ENCODE measurements at places on chromosomes 4 and X.

GRCh38 chr4:187333151-187333550 lies 609.5 kb upstream of the FAT1 start:
- no peak for DNase-seq

GRCh38 chr4:22287631-22288030 lies 228.2 kb downstream of the ADGRA3 start:
- no peak for DNase-seq

DNA sequence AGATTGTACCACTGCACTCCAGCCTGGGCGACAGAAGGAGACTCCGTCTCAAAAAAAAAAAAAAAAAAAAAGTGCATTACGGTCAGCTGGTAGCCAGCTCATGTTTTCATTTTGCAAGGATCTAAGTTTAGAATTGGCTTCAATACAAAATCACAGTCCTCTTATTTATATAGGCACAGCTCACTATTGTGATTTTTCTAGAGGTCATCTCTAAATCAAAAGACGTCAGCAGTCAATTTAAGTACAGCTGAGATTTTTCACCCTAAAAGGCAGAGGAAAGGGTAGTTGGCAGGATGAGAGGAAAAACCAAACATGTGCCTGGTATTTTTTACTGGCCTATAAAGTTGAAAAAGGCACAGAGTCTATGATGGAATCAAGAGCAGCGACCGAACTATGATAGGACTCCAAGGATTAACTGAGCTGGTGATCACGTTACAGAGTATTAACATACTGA lies 30.8 kb downstream of the ASB5 start:
- no peak for DNase-seq

DNA sequence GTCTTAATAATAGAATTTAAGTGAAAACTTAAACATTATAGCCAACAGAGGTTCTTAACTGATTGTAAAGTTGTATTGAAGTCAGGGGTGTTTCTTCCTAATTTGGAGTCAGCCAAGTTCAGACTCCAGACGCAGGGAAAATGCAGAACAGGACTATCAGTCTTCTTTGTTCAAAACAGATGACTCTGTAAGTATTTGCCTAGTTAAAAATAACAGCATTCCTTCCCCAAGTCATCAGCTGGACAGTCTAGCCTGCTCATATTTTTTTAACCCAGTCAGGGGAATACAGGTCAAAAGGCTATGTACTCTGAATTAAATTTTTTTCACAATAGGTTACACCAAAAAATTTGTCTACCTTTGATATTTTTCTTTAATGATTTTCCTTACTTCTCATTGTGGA lies 73.8 kb upstream of the DCLK2 start:
- DNase-seq, result no peak

GRCh38 chr4:55884093-55884850 lies 30.8 kb downstream of the EXOC1 start:
- DNase-seq, result no peak

- no peak for DNase-seq
These were observed 42.4 kb downstream of the KIAA0232 start for GRCh38 chr4:6824772-6825402.

DNA sequence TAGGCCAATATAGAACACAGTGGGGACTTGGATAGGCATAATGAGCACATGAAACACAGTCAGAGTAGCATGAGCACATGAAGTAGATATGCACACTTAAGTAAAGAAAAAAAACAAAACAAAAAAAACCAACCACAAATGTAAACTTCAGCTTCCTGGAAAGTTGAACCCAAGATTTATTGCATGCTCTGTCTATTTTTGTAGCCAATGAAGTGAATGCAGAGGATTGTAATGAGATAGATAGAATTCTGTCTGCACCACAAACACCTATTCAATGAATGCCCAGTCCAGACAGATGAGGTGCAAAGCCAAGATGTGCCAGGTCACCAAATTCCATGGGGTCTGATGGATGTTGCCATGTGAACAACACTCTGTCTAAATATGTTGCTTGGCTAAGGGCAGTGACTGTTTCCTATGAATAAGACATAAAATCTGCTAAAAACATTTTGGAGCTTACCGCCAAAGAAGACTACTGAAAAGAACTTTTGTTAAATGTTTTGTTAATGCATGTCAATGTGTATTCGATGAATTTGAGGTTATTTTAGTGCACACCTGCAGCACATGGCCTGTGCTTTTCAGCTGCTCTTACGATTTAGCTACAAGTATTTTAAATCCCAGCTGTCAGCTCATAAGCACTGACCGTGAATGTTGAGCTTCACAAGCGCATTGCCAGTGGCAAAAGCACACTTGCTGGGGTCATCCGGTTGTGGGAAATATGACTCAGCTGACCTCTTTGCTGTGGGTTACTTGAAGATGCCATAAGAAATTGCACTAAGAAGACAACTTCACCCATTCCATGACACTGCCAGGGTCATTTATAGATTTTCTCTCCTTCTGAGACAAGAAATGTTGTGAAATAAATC lies 374.8 kb upstream of the GNPDA2 start:
- DNase-seq, result no peak

DNA sequence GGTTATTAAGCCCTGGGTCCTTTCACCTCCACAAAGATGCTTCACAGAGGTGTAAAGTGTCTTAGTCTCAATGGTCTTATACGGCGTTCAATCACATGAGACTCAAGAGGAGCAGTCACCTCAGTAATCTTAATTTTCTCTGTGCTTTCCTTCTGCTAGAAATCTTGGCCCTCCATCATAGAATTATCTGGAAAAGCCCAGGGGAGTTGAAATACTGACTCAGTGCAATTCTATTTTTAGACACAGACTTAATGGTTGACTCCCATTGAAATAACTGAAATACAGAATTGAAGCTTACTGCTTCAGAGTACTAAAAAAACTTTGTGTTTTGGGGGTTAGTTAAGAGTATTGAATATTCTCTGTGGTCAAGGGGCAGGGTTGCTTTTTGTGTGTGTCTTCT lies 94.5 kb upstream of the IL15 start:
- no peak for DNase-seq

DNA sequence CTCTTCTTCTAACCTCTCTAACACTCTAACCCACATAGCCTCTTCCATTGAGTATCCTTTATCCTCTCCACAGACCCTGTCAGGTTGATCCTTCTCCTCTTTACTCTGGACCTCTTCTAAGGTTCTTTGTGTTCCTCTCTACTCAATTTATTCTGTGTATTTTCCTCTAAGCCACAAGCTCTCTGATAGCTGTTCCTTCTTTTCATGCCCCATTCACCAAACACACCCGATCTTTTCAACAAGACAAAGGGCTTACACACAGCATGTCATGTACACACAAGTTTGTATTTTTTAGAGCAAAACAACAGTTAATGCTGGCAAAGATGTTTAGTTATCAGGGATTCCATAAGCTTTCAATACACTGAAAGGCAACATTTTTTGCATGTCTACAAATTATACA lies 1.9 kb downstream of the SPIN2B start:
- no peak for DNase-seq

GRCh38 chrX:155949098-155949497 lies 48.4 kb upstream of the IL9R start:
- no peak for DNase-seq

DNA sequence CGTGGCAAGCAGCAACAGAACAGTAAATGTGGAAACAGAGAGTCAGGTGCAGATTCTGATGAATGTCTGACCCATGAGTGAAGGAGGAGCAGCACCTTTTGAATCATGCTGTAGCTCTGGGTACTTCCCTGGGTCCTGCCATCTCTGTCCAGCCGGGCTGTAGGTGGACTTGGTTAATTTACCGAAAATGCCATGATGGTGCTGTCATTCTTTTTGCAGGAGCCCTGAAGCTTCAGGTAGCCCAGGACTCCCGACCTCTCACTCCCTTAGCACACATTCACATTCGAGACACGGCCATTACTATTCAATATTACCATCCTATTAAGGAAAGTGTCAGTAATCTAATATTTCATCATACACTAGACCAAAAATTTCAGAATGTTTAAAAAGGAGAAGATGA lies 320.9 kb downstream of the STK32B start:
- no peak for DNase-seq

DNA sequence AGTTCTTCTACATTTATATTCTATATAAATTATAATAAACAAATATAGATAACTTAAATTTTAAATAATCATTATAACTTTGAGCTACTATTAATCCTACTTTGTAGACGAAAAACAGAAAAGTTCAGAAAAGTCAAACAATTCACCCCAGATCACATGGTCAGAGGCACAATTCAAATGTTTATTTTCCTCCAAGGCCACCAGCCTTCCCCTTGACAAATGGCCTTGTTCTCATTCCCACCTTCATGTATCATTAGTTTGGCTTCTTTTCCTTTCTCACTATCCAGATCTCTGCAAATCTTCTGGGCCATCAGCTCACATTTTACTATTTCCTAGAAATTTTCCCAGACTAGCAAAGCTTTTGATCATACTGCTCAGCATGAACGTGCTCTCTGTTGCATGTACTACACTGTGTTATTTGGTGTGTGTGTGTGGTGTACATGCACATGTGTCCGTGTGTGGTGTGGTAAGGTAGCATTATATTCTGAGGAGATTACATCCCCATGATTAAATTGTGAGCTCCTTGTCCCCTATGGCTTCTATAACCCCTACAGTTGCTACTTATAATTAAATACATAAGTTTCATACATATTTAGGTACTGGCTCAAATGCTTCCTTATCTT lies 61.5 kb downstream of the ADGRA3 start:
- no peak for DNase-seq

DNA sequence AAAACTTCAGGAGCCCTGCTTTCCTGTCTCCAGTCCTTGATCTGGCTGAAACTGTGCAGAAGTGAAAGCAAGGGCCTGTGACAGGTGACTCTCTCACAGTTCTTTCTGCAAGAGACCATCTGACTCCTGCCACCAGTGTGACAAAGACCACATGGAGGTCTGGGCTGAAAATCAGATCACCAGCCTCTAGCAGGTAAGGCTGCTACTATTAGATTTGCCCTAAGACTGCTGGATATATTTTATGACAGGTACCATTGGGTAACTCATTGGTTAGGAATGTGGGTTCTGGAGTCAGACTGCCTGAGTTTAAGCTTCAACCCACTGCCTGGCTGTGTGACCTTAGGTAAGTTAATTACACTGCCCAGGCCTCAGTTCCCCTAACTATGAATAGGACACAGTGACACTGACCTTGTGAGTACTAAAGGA lies 163.3 kb upstream of the SLC7A11 start:
- no peak for DNase-seq

GRCh38 chrX:110120025-110120424 lies 117.1 kb downstream of the TMEM164 start:
- DNase-seq, result no peak

DNA sequence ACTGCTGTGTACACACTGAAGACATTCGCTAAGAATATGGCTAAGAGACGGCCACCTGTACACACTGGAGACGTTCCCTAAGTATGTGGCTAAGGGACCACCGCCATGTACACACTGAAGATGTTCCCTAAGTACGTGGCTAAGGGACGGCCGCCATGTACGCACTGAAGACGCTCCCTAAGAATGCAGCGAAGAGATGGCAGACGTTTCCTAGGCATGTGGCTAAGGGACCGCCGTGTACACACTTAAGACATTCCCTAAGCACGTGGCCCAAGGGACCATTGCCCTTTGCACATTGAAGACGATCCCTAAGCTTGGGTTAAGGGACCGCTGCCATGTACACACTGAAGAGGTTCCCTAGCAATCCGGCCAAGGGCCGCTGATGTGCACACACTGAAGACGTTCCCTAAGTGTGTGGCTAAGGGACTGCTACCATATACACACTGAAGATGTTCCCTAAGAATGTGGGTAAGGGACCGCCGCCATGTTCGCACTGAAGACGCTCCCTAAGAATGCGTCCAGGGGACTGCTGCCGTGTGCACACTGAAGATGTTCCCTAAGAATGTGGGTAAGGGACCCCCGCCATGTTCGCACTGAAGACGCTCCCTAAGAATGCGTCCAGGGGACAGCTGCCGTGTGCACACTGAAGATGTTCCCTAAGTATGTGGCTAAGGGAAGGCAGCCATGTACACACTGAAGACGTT lies 36.7 kb downstream of the DHRSX start:
- DNase-seq, result no peak

DNA sequence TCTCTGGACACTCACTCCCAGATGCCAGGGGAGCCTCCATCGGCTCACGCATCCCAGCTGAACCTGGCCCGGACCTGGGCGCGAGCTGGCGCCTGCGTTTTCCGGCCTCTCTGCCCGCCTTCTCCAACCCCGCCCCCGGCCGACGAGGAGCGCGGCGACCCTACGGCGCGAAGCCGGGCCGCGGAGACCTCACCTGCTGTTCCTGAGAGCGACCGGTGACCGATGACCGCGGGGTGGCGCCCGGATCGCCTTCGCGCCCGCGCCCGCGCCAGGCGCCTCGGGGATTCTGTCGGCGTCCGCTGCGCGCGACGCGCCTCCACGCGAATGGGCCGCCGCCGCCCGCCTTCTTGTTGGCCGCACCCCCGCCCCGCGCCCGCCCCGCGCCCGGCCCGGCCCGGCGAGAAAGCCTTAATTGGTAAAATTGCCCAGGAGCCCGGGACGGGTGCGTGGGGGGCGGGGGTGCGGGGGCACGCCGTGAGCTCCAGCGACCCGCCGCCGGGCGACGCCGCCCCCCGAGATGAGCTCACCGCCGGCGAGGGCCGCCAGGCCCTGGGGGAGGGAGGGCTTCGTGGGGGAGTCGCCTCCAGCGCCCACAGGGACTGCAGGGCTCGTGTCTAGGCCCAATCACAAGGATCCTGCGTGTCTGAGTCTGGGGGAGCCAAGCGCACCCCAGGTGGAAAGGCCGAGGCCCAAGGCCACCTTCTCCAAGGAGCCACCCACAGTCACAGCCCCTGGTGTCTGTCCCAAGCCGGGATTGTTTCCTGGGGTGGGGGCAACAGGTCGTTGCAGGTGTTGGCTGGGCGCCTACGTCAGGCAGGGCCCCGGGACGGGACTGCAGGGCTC lies at the start of gene FLNA:
TSS of gene FLNA (minus strand) at position 322 of the 843 bp plus-strand sequence. CDS start 3,389 bp downstream, outside the sequence.
- DNase-seq, result no peak

GRCh38 chr4:141845901-141846300 lies 209.5 kb downstream of the IL15 start:
- DNase-seq, result no peak

DNA sequence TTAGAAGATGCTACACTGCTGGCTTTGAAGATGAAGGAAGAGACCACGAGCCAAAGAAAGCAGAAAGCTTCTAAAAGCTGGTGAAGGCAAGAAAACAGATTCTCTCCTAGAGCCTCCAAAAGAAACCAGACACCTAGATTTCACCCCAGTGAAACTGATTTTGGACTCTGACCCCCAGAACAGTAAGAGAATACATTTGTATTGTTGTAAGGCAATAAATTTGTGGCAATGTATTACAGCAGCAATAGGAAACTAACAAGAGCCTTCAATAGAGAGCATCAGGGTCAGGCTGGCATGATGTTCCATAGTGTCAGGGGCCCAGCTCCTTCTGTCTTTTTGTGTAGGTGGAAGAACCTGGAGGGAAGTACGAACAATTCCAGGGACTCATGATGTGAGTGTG lies 6.0 kb upstream of the TEC start:
- DNase-seq, result no peak

GRCh38 chr4:23888421-23889319 lies 1.2 kb downstream of the PPARGC1A start:
- no peak for DNase-seq

- DNase-seq, result no peak
These were observed 826.2 kb upstream of the TENM3 start for GRCh38 chr4:181416966-181417365.

GRCh38 chr4:76283900-76284299 lies 22.6 kb upstream of the STBD1 start:
- no peak for DNase-seq

Measured in activated T-helper 1 cell treated with Interleukin-2 at 50 U/mL for 16 hours (primary cell).